ENCODE measurements at places on chromosomes 13 and 19.

GRCh38 chr19:50308991-50309390 is 20.2 kb downstream of the KCNC3 start:
- no peak for DNase-seq

DNA sequence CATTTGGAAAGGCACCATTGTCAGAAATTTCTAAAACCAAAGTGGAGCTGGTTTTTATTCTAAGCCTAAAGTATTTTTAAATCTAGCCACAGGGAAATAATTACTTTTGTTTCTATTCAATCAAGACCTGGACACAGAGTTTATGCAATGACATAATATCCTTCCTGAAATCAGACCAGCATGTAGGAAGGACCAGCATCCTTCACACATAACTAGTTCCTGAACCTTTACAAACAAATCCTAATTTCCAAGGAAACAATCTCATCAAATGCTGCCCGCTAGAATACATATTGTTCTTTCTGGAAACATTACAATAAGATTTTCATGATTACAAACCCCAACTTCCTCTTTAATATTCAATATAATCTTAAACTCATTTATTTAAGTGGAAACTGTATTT is 1.5 kb downstream of the STARD13 start:
- no peak for DNase-seq

DNA sequence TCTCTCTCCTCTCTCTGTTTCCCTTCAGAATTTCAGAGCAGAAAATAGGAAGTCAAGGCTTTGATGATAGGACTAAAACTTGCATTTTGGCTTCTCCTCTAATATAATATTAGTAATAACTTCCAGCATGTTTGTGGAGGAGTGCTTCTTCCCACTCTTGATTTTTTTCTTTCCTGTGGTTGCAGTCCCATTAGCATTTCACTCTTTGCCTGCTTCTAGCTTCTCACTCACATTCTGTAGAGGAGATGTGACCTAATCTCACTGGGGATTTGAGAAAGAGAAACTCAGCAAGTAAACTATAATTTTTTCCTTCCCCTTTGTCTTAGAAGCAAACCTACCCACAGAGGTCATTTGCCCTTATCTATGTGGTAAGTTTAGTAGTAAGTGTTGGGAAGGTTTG is 169.4 kb upstream of the HTR2A start:
- DNase-seq, result no peak

DNA sequence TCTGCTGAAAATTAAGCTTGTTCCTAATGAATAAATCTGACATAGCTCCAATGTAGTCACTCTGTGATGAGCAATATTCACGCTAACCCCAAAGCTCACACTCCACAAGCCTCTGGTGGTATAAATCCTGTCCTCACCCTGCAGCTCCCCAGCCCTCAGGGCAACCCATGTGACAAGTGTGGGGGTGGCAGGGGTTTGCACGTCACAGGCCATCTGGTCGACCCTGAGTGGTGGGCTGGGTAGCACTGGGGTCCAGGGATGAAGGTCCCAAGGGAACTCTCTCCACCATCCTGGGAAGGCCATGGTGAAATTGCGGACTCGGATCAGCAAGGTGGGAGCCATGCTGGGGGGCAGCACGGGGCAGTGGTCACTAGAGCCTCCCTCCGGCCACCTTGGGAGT is 100.0 kb upstream of the SOX1 start:
- DNase-seq, result no peak

GRCh38 chr13:101258071-101258470 is 158.2 kb downstream of the NALCN start:
- DNase-seq, result no peak

GRCh38 chr19:44694184-44694579 is 4.8 kb upstream of the CEACAM16 start:
- DNase-seq, result no peak

DNA sequence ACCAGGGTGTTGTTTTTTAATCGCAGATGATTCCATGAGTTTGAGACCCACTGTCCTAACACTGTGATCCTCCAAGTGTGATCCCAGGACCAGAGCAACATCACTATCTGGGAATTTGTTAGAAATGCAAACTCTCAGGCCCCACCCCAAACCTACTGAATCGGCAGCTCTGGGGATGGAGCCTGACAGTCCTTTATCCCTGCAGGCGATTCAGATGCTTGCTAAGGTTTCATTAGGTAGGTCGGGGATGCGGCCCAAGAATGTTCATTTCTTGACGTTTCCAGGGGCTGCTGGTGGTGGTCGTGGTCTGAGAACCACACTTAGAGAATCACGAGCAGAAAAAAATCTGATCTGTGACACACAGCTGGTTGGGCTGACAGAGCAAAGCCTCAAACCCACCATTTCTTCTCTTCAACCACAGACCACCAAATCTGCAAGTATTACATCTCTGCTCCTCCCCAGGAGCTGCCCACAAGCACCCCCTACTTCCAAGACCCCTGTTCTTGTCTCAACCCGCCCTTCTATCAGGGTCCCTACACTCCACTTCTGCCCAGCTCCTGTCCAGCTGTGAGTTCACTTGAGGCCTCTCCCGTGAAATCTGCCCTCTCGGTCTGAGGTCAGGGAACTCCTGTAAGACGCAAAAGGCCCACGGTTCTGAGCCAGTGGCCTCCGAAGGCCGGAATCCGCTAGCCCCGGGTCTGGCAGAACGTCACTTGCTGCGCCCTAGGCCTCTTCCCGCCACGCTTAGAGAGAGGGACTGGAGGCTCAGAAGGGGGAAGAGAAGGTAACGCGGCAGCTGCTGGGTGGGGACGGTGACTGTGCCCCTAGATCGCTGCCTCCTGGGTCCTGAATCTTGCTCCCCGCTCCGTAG is 1.1 kb upstream of the FARP1 start:
- DNase-seq, result no peak

- DNase-seq, result no peak
Measured at GRCh38 chr13:79593121-79593520, 112.2 kb downstream of the NDFIP2 start.

- no peak for DNase-seq
Measured at GRCh38 chr19:12521996-12522395, 29.3 kb downstream of the ZNF564 start.

DNA sequence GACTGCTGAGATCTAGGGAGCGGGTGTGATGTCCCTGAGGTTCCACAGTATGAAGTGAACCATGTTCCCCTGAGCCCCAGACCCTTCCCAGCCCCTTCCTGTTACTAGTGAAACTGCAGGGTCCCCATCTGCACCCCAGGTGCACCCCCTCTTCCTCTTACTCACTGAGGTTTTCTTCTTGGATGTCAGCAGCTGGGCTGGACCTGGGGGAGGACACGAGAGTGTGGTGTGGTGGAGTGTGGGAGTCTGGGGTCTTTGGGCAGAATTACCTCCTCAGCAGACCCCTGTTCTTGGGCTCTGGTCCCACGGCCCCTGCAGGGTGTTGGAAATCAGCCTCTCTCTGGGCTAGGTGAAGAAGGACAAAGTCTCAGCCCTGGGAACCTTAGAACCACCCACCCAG is 3.3 kb upstream of the LILRA6 start:
- DNase-seq, result no peak

GRCh38 chr13:93226623-93227279 is at the start of gene GPC6:
TSS of gene GPC6 (plus strand) at chr13:93226807.
- DNase-seq, result no peak

DNA sequence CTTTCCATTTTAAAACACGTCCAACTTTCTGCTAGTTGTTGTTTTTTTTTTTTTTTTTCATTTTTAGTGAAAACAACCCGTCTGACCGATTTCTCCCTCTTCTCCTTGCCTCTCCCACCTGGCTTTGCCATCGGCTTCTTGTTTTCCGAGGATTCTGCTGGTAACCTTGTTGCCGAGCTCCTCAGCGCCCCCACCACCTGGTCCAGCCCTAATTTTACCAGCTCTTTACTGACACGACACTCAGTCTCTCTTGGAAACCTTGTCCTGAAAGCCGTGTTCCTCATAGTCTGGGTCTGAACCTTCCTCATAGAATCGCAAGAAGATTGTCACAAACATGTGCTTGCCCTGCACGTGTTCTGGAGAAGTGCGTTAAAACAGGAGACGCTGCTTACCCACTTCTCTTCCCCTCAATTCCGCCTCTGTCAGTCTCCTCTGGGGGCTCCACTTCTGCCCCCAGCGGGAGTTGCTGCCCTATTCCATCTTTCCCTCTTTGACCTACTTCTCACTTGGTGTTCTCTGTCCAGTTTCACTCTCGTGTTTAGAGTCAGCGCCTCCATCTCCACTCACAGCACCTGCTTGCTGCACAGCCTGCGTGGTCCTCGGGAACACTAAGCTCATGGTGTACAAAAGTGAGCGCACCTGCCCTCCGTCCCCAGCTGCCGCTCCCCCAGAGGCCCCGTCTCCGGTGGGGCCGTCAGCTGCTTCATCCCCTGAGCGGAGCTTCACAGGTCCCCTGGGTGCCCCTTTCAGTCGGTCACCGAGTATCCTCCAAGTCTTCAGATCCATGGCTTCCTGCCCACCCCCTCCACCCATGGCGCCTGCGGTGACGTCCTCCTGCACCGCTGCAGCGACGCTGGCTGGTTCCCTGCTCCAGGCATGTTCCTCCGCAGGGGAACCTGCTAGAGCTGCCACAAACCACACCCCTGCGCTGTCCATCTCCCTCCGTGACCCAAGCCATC is 65.1 kb downstream of the TM9SF2 start:
- DNase-seq, result no peak

DNA sequence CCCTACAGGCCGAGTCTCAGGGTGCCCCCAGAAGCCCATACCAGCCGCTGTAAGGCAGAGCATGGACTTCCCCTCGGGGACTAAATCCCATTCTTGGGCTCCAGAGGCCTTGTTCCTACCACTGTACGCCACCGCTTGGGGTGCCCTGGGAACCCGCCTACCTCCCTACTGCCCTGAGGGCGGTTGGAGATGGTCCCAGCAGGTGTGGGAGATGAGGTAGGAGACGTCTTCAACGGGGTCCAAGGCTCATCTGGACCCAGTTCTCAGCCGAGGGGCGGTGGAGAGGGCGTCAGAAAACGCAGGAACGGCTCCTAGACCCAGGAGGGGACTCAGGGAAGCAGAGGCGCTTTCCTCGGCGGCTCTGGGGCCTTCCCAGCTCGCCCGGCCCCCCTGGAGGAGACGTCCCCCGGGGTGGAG is 833 bp upstream of the ZIK1 start:
- no peak for DNase-seq

- no peak for DNase-seq
Measured at GRCh38 chr13:97306645-97307044, 84.5 kb downstream of the MBNL2 start.

- DNase-seq, result no peak
Measured at GRCh38 chr13:113299951-113300350, 2.9 kb downstream of the LAMP1 start.

DNA sequence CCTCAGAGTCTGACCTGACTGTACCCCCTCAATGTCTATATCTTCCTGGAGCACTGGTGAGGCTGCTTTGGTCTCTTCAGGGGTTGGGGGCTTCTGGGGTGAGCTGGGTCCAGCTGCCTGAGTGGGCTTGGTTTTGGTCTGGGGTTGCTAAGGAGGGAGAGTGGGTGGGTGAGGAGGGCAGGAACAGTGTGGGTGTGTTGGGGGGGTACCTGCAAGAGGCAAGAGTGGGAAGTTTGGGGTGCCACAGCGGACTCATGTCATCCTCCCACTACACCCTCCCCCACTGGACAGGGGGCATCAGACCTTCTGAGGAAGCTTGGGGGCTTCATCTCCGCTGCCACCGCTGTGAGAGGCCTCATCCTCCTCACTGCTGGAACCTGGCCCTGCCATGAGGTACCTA is 13.6 kb downstream of the ZNF575 start:
- no peak for DNase-seq

DNA sequence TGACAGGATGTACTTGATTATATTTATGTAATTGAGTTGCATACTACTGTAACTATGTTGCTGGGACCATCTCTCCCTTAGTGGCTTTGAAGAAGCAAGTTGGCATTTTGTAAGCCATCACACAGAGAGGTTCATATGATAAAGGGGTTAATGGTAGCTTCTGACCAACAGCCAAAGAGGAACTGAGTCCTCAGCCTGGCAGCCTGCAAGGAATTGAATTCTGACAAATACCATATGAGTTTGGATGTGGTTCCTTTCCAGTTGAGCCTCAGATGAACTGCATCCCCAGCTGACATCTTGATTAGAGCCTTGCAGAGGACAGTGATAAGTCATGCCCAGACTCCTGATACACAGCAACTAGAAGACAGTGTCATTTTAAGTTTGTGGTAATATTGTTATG is 8.6 kb upstream of the MYCBP2 start:
- no peak for DNase-seq
